ENCODE measurements at places on chromosomes 7 and 10.

DNA sequence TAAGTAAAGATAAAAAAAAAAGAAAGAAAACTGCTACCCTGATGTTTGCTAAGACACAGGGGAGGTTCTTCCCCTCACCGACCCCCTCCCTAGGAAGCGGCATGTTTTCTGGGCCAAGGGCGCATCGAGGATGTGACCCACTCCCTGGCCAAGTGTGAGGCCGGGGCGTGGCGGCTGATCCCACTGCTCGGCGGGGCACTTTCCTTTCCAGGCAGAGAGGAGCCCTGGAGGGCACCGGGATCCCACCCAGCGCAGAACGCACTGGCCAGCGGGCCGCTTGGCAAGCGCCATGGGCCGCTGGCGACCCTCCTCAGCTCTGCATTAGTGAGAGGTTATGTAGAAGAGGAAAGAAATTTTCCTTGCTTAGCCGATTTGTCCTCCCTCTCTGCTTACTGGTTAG is 93.4 kb downstream of the ZNF736 start:
- DNase-seq, result no peak

GRCh38 chr7:47352394-47352968 is 229.4 kb downstream of the TNS3 start:
- no peak for DNase-seq

DNA sequence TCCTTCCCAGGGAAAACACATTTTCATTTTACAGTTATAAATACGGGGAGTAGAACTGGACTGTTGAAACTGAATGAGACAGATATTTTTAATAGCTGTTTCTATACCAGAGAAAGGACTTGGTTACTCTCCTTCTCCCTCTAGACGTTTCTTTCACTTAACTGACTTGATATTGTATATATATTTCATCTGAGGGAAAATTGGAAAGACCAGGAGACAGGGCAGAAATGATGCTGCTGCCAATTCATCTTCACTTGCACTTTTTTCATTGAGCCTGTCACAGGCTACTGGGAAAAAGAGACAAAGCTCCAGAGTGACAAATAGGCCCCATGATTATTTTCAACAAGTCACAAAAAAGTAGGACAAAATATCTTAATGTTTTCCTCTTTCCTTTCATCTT is 636.0 kb upstream of the TPK1 start:
- no peak for DNase-seq

DNA sequence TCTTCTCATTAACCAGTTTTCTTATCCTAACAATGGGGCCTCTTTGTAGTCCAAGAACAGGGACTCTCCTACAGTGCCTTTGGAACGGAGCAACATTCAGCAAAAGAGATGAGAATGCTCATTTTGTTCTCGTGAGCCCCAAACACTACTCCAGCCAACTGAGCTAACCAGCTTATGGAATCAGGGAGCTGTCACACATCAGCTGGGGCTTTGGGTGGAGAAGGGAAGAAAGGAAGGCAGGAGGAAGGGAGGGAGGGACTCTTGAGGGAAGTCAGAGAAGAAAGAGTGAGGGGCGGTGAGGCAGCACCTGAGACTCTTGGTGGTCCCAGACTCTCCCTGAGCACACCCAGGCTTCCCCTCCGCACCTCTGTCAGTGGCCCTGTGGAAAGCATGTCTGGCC is 123.1 kb downstream of the CLEC2L start:
- no peak for DNase-seq

- peak; percentile 46 for DNase-seq
Observed at GRCh38 chr10:120131183-120131582, 238.7 kb downstream of the SEC23IP start.

DNA sequence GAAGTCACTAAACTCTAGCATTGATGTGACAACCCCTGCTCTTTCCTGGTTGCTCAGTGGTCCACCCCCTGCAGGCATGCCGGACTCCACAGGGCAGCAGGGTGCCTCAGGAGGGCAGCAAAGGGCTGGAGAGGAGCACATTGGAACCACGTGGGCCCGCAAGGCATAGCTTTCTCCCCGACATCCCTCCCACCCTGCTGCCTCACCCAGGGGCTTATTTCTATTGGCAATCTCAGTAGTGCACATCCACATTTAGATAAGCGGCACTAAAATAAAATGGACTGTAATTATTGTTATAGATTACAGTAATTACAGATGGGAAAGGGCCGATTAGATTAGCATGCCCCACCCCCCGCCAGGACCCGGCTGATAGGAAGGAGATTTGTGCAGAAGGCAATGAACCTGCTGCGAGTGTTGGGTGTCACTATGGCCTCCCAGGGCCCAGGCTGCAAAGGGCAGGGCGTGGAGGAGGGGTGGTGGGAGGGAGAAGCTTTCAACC is 580.1 kb downstream of the GRID1 start:
- no peak for DNase-seq

DNA sequence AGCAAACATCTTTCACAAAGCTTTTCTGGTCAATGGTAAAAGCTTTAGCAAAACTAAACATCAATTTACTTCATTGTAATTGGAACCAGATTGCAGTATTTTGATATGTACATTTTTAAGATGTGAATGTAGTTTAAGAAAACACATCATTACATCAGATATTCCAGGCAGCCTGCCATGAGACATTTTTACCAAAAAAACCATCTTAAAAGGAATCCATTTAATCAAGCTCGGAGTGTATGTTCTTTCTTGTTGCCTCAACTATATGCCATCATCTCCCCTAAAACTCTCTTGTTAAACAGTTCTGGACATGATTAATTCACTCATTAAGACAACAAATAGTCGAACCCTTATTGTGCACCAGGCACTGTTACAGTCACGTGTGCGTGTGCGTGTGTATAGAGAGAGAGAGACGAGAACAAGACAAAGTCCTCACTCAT is 97.5 kb downstream of the UBE2H start:
- DNase-seq, result no peak

- DNase-seq, result no peak
Observed at GRCh38 chr7:157687158-157687557, 350.4 kb downstream of the DNAJB6 start.

GRCh38 chr7:19069842-19070241 is 47.6 kb downstream of the TWIST1 start:
- no peak for DNase-seq

- no peak for DNase-seq
Observed at GRCh38 chr10:35507519-35508109, 97.5 kb upstream of the GJD4 start.

GRCh38 chr10:124306922-124307371 is 111.8 kb downstream of the OAT start:
- no peak for DNase-seq

DNA sequence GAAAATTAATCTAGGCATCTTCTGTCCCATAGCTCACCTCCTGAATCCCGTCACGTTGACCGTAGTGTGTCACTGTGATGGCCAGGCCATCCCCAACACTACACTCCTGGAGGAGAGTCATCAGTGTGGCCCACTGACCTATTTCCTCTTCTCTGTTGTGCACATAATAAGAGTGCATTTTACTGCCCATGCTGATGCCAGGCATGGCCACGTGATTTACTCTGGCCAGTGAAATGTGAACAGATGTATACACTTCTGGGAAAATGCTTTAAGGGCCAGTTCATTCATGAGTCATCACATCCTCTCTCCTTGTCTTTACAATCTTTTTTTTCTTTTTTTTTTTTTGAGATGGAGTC is 101.9 kb upstream of the PIP4K2A start:
- no peak for DNase-seq

- no peak for DNase-seq
Observed at GRCh38 chr7:45400680-45401079, 173.5 kb upstream of the ADCY1 start.

- DNase-seq, result no peak
Observed at GRCh38 chr10:124746992-124747391, 2.8 kb upstream of the FAM53B start.

DNA sequence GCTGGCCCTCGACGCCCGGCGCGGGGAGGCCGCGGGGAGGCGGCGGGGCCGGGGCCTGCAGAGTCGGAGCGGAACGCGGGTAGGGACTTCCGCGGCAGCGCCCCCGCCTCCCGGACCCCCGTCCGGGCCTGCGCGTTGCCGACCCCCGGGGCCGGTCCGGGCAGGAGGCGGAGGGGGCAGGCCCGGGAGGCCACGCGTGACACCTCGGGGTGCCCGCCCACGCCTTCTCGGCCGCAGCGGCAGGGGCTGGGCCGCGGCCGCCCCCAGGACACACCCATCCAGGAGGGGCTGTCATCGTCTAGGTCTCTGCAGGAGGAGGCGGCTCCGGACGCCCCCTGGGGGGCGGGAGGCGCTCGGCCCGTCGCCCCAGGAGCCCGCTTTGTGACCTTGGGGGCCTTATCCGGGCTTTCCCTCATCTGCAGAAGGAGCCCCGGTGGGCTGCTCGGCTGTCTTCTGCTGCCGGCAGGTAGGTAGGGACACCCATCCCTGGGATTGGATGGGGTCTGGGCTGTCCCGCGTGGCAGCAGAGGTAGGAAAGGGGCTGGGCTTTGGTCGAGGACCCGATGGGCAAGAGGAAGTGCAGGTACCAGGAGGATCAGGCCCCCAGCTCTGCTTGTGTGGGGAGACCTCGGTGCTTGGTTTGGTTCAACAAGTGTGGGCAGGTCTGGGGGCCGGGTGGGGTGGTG is 569 bp downstream of the ZNF316 start:
- peak; percentile 50 for DNase-seq

DNA sequence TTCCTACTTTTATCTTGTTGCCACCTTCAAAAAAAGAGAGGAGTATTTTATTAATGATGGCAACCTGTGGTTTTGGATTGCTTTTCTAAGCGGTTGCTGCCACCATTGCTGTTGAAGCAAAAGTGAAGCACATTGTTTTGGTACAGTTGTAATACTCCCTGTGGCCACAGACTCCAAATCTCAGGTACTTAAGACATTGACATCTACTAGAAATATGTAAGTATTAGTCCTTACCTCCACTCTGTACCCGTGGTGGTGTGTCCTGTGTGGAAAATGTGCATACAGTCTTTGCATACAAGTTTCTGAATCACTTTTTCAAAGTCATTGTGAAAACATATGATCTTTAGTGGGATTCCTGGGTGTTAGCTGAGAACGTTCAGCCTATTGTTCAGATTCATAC is 85.7 kb downstream of the ANLN start:
- DNase-seq, result no peak

DNA sequence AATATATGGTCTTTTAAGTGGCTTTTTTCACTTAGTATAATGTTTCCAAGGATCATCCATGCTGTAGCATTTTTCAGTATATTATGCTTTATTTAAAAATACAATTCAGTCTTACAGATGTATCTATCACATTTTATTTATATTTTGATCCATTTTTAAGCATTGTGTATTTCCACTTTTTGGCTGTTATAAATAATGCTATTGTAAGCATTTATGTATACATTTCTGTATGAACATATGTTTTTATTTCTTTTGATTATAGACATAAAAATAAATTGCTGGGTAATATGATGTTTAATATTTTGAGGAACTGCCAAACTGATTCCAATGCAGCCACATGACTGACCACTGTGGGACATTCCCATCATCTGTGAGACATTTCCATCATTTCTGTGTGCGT is 1662.0 kb downstream of the REEP3 start:
- DNase-seq, result no peak

- DNase-seq, result no peak
Observed at GRCh38 chr10:124943301-124944092, 1.6 kb downstream of the ZRANB1 start.

GRCh38 chr10:83580373-83581012 is 558.8 kb upstream of the GHITM start:
- DNase-seq, result no peak

- no peak for DNase-seq
Observed at GRCh38 chr7:50088463-50089129, 4.5 kb downstream of the ZPBP start.

GRCh38 chr7:41996381-41997035 is 240.5 kb downstream of the GLI3 start:
- no peak for DNase-seq

DNA sequence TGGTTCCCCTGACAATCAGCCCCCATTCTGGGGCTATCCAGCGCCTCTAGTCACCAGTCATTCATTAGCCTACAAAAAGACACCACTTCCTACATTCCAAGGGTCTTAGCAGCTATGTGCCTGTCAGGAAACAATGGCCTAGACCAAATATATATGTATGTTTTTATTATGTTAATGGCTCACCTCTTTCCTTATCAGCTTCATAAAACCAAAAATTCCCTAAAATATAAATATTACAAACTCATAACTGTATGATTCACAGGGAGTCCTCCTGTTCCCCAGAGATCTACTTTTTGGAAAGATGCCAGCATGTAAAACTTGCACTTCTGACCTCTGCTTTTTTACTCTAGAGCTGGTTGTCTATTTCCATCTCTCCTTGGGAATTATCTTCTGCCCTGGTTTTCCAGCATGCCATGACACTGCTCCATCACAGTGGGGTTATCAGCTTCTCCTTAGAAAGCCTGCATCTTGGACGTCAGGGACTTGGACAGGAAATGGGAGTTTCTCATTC is 79.2 kb downstream of the ABCA13 start:
- DNase-seq, result no peak

GRCh38 chr7:69430384-69431021 is 167.8 kb upstream of the AUTS2 start:
- DNase-seq, result no peak

DNA sequence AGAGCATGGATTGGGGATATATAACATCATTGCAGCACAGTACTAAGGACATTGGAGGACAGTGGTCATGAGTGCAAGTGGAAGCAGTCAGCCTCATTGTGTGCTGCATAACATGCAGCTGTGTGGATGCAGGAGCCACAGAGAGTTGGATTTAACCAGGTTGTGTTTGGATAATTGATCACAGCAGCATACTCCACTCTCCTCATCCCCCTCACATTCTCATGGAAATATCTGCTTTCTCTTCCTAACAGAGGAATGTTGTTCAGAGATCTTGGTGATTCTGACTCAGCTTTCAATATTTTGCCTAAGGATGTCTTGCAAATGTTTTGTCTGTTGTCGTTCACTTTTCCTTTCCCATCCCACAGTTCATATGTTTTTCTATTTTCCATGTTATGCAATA is 31.8 kb upstream of the LSM8 start:
- no peak for DNase-seq

DNA sequence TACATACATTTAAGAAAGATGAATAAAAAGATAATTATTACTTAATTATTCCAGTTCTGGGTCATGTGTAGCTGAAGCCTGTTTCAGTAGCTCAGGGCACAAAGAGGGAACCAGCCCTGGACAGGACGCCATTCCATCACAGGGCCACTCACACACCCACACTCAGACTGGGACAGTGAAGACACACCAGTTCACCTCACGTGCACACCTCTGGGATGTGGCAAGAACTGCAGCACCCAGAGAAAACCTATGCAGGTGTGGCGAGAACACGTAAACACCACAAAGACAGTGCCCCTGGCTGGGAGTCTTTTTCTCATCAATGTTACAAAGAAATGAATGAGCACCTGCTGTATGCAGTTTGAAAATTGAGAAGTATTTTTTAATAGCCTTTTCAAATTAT is 1.6 kb upstream of the IDI1 start:
- DNase-seq, result no peak

DNA sequence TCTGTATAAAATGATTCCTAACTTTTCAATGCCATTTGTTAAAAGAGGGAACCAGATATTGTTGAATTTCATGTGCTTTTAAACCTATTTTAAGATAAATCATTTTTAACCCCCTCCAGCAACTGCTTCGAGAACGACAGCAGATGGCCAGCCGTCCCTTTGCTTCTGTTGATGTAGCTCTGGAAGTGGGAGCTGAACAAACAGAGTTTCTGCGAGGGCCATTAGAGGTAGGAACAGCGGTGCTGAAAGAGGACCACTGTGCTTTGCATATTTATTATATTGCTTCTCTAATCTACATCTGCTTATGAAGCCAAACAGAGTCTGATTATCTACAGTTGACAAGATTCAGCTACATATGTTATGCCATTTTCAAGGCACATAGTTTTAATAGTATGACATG is 545.9 kb downstream of the GFRA1 start:
- no peak for DNase-seq

- no peak for DNase-seq
Observed at GRCh38 chr10:98246911-98247805, 20.8 kb downstream of the LOXL4 start.
